HCT116 (cell line): ENCODE measurements at places on chromosomes 6 and 20.

- H3K36me3 ChIP-seq: no peaks in the 10 kb centered on the region
- no peak overlapping the region for H3K4me3 ChIP-seq
- H3K4me1 ChIP-seq: peaks cover 9% of the 10 kb centered on the region; the same call in 1 of the 2 replicates
- DNase-seq: no peak
These were observed 143.0 kb downstream of the GMDS start for GRCh38 chr6:2102316-2102883.

- no peaks in the 10 kb centered on the region for H3K27me3 ChIP-seq
- no peak for DNase-seq
- no peak overlapping the region for H3K4me3 ChIP-seq
- H3K4me1 ChIP-seq: no peaks in the 10 kb centered on the region
- H3K36me3 ChIP-seq: no peaks in the 10 kb centered on the region
These were observed 645.8 kb upstream of the ARID1B start for GRCh38 chr6:156131221-156131903.

DNA sequence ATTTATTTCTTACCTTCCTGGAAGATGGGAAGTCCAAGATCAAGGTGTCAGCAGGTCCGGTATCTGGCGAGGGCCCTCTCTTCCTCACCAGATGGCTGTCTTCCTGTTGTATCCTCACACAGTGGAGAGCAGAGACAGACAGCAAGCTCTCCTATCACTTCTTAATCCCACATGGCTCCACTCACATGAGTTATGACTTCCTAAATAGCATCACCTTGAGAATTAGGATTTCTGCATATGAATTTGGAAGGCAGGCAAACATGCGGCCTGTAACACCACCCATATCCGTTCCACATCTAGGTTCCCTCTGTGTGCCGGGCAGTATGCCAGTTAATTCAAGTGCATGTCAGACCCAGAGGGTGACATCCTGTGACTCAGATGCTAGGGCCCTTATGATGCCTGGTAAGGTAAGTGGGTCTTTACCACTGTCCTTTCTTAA is 2.1 kb downstream of the RAET1E start:
- H3K4me1 ChIP-seq: peaks cover 42% of the 10 kb centered on the region
- DNase-seq: peak; percentile 84
- no peaks in the 10 kb centered on the region for H3K27me3 ChIP-seq

GRCh38 chr6:168103050-168103830 is 24.2 kb upstream of the FRMD1 start:
- H3K4me3 ChIP-seq: no peak overlapping the region
- H3K36me3 ChIP-seq: no peaks in the 10 kb centered on the region
- H3K27me3 ChIP-seq: no peaks in the 10 kb centered on the region
- H3K4me1 ChIP-seq: no peaks in the 10 kb centered on the region
- DNase-seq: no peak
- H3K27ac ChIP-seq: no peak overlapping the region

GRCh38 chr20:62707921-62708521 is 615 bp upstream of the NTSR1 start:
- H3K27me3 ChIP-seq: no peaks in the 10 kb centered on the region
- peaks cover 78% of the 10 kb centered on the region for H3K4me1 ChIP-seq
- DNase-seq: peak; percentile 83
- peak overlapping the region; percentile 99 for H3K4me3 ChIP-seq
